GM19239 (cell line): ENCODE measurements at places on chromosomes 2 and 18.

GRCh38 chr2:215745331-215745730 lies 268.0 kb downstream of the MREG start:
- DNase-seq, result no peak

DNA sequence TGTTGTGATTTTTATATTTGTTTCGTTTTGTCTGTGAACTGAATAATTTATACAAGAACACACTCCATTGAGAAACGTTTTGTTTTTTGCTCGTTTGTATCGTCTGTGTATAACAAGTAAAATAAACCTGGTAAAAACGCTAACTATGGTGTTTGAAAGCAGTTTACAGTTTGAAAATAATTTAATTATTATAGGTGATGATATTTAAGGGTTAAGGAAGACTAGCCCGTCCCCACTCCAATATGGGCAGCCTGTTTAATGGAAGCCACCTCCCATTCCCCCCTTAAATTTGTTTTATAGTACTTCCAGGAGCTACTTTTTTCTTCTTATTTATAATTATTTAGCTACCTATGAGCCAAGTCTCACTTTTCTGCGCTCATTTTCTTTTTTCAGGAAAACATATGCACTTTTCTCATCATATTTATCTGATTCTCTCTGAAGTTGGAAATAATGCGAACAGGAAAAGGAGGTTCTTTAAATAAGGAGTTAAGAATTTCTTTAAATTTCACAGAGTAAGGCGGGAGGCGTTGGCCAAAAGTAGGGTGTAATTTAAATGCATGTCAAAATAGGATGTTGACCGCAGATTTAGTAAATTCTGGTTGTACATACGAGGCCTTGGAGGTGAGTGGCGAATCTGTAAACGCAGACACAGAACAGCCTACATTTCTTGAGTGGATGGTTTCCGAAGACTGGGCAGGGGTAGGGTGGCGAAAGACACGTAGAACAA lies 9.8 kb downstream of the TBR1 start:
- no peak for DNase-seq

GRCh38 chr18:57054891-57055290 lies 92.0 kb upstream of the BOD1L2 start:
- DNase-seq, result no peak

DNA sequence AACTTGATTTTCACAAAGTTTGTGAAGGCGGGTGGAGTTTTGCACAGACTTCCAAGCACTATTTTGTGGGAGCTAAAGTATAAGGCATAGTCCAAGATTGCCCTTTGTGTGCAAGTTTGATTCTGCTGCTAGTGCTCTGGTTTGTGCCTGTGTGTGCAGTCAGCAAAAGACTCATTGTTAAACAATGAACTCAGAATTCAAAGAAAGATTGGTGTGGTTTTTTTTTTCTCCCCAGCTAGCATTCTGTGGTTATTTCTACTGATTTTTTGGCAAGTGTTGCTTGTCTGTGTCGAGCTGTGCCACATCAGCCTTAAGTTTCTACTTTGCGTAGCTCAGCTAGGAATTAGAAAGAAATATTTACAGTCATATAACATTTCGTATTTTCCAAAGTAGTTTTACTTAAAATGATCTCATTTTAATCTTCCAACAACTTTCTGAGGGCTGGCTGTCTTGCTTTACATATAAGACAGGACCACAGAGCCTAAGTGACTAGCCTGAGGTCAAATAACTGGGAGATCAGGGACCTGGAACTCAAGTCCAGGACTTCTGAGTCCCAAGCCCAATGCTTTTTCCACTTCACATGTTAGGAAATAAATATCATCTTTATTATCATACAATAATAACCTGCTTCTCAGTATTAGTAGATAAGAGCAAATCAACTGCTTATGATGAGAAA lies 69.8 kb downstream of the BABAM2 start:
- DNase-seq, result no peak

GRCh38 chr2:767440-767839 lies 90.2 kb upstream of the TMEM18 start:
- DNase-seq, result no peak

DNA sequence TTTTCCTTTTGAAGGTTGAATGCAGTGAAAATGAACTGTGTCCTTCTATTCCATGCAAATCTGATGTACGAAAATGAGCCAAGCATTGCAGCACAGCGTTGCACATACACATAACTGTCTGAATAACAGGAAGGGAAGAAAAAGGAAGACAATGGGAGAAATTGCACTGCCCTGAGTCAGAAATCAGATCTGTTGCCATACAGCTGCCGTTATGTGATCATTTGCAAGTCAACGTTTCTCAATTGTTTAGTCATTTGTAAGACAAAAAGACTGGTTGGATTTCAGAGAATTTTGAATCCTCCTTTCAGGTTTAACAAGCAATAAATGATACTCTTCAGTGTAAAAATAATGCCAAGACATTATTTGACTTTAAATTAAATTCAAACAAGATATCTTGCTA lies 284.1 kb downstream of the DSEL start:
- DNase-seq, result no peak

- no peak for DNase-seq
Measured at GRCh38 chr2:211709389-211709788, 829.2 kb downstream of the ERBB4 start.

DNA sequence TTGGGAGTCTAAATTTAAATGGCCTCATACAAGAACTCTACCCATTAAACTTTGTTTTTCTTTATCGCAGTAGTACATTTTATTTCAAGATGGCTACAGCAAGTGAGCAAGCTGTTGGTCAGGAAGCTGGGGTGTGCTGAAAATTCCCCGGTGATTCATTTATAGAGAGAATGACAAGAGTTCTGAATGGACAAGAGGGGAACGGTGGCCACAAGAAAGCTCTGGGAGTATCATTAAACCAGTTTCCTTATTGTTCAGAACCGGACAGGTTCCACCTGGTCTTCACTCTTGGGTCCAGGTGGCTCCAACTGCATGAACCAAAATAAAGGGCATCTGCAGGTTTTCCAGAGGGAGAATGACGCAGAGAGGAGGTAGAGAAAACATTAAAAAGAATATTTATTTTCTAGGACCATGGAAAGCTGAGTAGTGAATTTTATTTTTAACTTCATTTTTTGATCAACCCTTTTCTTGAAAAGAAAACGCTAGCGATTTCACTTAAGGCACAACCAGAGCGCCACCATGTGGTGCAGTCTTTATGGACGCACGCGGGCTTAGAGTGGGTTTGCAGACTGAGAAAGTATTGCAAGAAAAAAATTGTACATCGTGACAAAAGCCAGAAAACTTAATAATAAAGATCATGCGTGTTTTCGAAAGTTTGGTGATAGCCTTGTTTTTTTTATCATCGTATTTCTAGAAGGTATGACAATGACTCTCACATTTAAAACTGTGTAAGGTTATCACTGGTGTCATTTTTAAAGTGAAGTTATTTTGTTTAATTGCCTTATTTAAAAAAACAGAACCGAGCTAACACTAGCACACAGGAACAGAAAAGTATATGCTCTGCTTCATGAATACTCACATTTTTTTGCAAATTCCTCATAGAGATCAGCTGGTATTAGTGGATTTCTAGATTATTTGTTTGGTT lies 97.9 kb upstream of the NOL4 start:
- DNase-seq, result no peak

- DNase-seq, result no peak
Measured at GRCh38 chr2:219418155-219419011, at the start of gene DES. Gene DES (plus strand): TSS chr2:219418377. CDS start chr2:219418463, 86 bp downstream.

GRCh38 chr2:157662401-157662800 lies 33.7 kb upstream of the ACVR1C start:
- no peak for DNase-seq

DNA sequence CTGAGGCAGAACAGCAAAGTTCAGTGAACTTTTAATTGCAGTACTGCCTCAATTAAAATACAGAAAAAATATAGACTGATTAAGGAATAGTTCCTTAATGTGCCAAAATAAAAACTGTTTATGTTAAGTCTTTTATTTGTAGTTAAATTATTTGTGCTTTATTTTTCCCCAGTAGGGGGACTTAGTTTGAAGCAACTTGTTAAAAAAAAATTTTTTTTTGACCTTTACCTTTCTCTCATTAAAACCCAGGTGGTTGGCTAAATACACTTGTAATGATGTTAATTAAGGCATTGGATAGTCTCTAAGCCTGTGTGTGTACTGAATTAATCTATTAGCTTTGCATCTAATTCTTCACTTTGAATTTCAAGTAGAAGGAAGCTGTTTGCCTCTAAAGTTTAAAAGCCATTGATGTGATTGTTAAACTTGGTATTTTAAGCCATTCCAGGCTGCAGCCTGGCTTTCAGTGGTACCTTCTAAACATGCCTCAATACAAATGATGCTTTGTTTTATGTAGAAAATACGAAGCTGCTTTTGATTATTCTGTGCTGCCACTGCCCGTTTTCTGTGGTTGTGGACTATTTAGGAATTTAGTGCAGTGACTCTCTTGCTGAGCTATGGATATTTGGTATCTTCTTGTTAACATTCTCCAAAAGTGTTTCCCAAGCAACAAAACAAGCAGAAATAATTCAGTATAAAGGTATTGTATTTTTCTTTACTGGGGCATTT lies 102.9 kb downstream of the TANC1 start:
- no peak for DNase-seq

DNA sequence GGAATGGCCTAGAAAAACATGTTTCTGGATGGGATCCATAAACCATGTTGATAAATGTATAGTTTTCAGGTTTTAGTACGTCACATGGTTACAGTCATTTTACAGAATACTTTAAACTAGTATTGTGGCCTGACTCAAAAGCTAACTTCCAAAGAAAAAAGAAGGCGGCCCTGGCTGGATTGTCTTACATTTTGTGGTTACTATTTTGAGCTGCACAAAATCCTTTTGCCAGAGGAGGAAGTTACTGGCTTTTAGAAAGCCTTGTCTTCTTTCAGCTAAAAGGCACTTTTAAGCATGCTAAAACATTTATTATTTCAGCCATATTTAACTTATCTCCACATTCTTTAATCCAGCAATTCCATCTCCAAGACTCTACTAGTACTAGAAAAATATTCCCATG lies 227.9 kb downstream of the CDH2 start:
- no peak for DNase-seq

DNA sequence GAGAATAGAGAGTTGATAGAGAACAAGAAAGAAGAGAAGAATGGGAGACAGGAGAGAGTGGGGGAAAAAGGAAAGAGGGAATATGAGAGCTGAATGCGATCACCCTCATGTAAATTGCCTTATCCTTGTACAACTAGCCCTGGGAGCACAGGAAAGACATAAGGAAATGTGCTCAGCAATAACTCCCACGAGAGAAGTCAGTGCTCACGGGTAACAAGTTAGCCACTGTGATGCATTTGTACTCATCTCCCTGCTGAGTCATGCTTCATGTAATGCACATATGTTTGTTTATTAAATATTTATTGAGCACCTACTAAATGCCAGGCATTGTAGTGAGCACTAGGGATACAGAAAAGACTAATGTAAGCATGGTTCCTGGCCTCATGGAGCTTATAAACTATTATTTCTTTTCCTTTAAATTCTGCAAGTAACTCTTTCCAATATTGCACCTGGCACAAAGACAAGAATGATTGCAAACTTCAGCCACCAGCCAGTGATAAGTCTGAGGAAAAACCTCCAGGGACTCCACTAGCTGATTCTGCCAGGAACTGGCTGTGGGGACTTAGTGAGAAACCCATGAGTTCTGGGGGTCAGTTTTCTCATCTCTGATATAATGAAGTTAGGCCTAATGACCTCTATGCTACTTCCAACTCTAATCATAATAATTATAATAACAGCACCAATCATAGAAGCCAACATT lies 124.1 kb downstream of the LNPK start:
- DNase-seq, result no peak

GRCh38 chr18:8904316-8904715 lies 198.2 kb upstream of the NDUFV2 start:
- DNase-seq, result no peak

DNA sequence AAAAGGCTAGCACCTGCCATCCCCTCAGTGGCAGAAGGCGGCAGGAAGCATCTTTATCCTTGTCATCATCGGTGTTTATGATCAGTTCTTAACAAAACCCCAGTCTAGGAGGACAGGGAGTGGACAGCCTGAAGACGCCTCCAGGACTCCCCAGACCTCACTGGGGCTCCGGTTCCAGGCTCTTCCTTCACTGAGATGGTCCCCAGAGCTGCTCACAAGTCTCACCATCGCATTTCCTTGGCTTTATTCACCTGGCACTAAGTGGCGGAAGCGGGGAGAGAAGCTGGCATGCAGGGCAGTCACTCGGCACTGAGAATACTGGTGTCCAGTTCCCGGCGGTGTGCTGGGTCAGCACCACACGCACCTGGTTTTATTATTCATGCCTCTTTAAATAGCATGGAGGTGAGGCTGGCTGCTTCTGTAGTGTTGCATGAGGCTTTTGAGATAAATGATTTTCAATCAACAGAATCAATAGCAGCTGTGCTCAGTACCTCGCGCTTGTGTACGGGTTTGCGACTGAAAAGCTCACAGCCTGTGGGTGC lies 68.7 kb downstream of the CABLES1 start:
- DNase-seq, result no peak

GRCh38 chr2:189231719-189232323 lies 52.3 kb upstream of the COL5A2 start:
- no peak for DNase-seq

DNA sequence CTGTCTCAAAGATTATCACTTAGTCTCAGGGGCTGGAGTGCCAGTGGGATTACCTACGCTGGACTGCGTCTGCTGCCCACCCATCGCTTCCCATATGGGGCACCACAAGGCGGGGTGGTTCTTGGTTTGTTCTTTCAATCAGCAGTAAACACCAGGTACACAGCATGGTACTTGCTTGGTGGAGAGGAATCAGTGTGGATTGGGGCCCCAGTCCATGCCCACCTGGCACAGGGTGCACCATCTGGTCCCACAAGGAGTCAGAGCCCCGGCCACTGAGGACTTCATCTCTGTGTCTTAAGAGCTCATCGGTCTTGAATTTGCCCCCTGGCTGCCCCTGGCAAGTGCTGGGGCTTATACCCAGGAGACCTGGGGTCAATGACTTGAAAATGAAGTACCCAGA lies 96.2 kb downstream of the GLI2 start:
- DNase-seq, result no peak

DNA sequence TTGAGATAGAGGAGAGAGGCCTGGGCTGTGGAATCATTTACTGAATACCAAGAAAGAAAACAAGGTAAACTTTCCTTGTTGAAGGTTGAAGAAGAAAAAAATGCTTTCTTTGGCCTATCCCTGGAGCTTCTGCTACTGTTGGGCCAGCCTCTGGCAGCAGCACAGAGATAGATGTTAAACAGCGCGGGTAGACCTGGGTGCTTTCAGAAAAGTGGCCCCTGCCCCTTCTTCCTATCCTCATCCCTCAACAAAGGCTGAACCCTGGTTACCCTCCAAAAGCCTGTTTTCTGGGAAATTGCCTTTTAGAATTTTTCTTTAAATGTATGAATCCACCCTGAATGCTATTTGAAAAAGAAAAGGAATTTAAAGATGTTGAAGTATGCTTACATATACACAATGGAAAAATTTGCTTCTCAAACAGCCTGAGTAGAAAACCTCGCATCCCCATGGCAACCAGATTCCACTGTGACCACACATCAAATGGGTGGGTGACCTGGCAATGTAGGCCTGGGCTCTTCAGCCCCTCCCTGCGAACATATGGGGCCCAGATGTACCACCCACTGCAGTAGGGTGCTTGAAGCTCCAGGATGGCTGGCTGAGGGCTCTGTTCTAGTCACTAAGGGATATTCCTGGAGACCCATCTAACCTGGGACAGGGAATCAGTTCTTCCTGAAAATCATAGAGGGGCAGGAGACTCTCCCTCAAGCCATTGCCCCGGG lies 23.4 kb upstream of the CHRNA1 start:
- DNase-seq, result no peak

GRCh38 chr2:185734658-185735057 lies 3.9 kb upstream of the FSIP2 start:
- no peak for DNase-seq
